CD4-positive, alpha-beta T cell treated with Interleukin-6 at 100 ng/mL for 8 hours (primary cell): ENCODE measurements at places on chromosomes 16 and 17.

DNA sequence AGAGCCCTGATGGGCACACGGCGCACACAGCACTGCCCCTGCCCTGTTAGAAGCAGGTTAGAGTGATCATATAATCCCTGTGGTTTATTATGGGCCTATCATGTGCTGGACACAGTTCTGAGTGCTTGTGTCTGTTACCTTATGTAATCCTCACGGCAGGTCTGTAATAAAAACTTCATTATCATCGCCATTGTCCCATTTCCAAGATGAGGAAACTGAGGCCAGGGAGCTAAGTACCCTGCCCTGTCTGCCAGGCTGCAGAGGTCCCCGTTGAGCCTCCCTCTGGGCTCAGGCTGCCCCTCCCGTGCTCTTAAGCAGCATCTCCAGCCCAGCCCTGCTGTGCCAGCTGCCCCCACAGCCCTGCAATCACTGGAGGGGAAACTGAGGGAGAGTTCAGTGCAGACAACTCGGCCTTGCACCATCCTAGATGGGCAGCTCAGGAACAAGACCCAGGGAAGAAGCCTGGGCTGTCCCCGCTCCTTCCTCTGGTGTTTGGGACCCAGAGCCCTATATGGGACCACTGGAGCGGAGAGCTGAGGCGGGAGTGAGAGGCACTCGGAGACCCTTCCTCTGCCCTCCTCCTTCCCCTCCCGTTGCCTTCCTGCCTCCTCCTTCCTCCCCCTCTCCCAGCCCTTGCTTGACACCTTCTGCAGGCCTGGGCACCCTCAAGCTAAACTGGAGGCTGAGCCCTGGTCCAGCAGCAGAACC is 42.0 kb downstream of the WNT3 start:
- no peak for DNase-seq

DNA sequence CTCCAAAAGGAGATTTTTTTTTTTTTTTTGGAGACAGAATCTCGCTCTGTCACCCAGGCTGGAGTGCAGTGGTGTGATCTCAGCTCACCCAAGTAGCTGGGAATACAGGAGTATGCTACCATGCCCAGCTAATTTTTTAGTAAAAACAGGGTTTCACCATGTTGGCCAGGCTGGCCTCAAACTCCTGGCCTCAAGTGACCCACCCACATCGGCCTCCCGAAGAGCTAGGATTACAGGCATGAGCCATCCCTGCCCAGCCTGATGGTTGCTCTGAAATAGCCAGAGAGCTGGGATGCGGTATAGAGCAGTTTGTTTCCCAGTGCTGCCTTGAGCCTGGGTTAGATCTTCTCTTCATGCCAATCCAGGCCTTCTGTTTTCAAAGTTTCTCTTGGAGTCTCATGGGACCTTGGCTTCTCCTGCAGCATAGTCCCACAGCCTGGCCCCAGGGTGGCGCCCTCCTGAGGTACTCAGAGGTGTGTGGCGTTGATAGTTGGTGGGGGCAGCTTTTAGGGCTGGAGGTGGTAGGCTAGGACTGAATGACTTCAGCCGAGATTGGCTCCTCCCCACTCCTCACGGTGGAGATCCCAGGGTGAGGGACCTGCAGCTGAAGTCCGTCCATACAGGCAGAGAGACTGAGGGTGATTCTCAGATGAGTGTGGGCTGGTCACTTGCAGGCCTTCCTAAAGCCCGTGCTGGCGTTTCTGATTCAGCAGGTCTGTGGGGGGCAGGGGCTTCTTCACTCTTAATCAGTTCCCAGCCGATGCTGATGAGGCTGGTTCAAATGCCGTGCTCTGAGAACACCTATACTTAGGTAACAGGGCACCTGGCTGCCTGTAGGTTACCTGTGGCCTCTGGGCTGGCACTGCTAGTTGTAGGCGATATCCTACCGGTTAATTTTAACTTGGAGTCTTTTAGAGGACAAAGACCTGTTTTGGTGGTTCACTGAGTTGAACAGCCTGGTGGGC is 52.0 kb downstream of the TNFRSF13B start:
- no peak for DNase-seq

GRCh38 chr17:76481071-76481655 is 13.8 kb downstream of the AANAT start:
- no peak for DNase-seq

DNA sequence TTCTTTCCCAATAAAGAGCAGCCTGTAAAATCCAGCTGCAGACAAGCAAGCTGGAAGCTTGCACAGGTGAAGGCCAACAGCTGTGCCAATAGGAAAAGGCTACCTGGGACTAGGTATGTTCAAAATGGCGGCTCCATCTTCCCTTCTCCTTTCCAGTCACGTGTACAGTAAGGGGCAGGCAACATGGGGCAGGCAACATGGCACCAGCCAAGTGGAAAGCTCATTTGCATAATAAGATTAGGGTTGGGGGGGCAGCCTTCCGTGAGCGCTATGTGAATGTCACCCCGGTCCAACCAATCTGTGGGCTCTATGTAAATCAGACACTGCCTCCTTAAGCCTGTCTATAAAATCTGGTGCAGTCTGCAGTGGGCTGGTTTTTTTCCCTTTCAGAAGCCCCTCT is 31.3 kb downstream of the TVP23A start:
- DNase-seq, result no peak

GRCh38 chr17:42122371-42123303 is at the start of gene HSPB9:
Gene HSPB9 (plus strand): TSS chr17:42122804. CDS start chr17:42122851, 47 bp downstream.
- DNase-seq, result no peak

- no peak for DNase-seq
Measured at GRCh38 chr17:56125830-56126819, 27.1 kb upstream of the ANKFN1 start.

- no peak for DNase-seq
Measured at GRCh38 chr16:86018071-86018470, 119.1 kb downstream of the IRF8 start.

- DNase-seq, result no peak
Measured at GRCh38 chr16:9412031-9412914, 320.8 kb downstream of the HAPSTR1 start.

DNA sequence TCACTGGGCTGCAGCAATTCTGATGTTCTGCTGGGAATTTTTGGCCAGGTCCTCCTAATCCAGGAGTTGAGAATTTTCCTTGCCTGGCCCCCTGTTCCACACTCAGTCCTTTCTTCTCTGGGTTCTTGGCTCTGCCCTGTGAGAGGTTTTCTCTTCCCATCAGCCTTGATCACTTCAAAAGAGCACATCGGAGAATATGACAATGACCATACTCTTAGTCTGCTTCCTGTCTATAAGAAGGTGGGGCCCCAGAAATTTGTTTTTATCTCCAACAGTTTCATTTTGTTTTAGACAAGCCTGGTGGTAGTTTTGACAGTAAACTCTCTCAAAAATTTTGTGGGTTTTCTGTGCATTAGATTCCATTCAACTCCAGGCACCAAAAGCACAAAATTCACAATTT is 70.7 kb downstream of the C17orf67 start:
- peak; percentile 10 for DNase-seq
